CD4-positive, CD25-positive, alpha-beta regulatory T cell (primary cell): ENCODE measurements at places on chromosomes 1 and 21.
A peak's percentile ranks its signal among the peaks of the same experiment; 100 is the strongest.

DNA sequence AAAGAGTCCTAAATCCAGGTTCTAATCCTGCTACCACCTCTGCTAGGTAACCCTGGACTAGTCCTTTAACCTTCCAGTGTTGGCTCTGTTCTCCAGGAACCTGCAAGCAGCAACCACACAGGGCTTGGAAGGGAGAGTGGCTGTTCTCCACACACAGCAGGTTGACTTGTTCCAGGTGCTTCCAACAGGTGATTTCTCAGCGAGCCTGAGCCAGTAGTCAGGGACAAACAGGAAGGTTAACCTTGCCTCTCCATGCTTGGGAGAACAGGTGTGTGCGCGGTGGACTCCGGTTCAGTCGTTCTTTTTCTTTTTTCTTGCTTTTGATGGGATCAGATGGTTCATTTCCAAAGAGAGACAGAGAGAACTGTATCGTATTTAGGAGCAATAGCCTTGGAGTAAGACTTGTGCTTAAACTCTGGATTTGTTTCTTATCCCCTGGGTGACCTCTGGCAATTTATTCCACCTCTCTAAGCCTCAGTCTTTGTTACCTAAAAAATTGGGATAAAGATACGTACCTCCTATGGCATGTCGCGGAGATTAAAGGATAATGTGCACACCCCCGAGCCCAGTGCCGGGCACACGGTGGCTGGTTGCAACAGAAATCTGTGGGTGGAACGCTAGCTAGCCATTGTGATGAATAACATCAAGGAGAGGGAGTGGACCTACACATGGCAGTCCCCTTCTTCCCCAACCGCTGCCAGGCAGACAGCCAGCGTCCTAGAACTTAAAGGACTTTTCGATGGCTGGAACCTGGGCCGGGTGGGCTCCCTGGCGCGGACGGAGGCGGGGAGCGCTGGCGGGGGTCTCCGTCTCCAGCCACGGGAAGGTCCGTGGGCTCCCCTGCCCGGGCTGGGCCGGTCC is 583 bp upstream of the CACHD1 start:
- DNase-seq: no peak

- no peak for DNase-seq
Observed at GRCh38 chr1:193270996-193271395, 84.6 kb upstream of the B3GALT2 start.

GRCh38 chr1:21344098-21344749 is 54.0 kb upstream of the ECE1 start:
- no peak for DNase-seq

DNA sequence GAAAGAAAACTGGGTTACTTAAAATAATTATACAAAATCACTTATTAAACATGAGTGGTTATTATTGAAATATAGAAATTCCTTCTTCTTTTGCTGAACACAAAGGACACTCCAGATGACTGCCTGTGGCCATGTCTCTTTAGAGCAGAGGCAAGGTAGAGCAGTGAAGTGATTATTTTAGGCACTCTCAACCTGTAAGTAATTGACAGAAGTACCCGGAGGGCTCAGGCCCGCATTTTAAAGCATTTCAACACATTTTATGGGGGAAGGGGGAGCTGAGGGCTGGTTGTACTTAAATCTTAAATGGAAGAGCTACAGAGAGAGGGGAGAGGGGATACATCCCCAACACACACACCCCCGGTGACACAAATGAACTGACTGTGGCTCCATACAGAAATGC is 10.2 kb downstream of the OSCP1 start:
- no peak for DNase-seq

- no peak for DNase-seq
Observed at GRCh38 chr21:34811368-34811767, 142.6 kb downstream of the CLIC6 start.

DNA sequence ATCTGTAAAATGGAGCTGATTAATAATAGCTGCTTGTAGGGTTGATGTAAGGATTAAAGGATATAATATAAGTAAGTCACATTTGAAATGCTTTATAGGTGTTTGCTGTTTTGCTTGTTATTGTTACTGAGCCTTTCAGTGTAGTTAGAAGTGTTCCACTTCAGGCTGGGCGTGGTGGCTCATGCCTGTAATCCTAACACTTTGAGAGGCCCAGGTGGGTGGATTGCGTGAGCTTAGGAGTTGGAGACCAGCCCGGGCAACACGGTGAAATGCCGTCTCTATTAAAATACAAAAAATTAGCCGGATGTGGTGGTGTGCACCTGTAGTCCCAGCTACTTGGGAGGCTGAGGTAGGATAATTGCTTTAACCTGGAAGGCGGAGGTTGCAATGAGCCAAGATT is 12.2 kb downstream of the TRNAU1AP start:
- DNase-seq: no peak

- DNase-seq: peak; percentile 29
Observed at GRCh38 chr1:204746838-204747442, 61.4 kb upstream of the LRRN2 start.

DNA sequence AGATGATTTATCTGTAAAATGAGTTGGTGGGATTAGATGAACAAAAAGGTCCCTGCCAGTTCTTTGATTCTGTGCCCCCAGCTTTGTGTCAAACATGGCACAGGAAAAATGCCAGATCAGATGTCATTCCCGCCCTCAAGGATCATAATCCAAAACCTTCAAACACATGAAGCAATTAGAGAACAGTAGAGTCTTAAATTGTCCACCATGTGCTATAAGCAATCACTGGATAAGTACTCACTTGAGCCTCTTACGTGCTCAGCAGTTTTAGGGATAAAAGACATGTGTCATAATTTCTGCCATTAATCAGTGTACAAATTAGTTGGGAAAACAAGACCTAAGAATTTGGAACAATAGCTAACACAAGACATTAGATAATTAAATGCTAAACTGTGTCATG is 15.4 kb upstream of the KIAA0040 start:
- no peak for DNase-seq

DNA sequence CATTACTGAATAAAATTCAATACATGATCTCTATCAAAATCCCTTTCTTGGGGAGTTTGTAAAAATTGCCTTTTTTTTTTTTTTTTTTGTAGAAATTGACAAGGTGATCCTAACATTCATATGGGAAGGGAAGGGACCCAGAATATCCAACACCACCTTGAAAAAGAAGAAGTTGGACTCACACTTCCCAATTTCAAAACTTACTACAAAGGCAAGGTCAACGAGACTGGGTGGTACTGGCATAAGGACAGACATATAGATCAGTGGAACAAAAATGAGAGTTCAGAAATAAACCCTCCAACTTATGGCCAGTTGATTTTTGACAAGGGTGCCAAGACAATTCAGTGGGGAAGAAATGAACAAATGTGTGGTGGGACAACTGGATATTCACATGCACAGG is 31.4 kb upstream of the CLSTN1 start:
- no peak for DNase-seq

- DNase-seq: no peak
Observed at GRCh38 chr1:109931189-109931731, 20.6 kb downstream of the CSF1 start.

- no peak for DNase-seq
Observed at GRCh38 chr1:167674156-167674555, 44.1 kb downstream of the RCSD1 start.

- no peak for DNase-seq
Observed at GRCh38 chr1:97761637-97762036, 159.2 kb downstream of the DPYD start.

- DNase-seq: no peak
Observed at GRCh38 chr1:115475901-115476300, 137.9 kb upstream of the NGF start.

DNA sequence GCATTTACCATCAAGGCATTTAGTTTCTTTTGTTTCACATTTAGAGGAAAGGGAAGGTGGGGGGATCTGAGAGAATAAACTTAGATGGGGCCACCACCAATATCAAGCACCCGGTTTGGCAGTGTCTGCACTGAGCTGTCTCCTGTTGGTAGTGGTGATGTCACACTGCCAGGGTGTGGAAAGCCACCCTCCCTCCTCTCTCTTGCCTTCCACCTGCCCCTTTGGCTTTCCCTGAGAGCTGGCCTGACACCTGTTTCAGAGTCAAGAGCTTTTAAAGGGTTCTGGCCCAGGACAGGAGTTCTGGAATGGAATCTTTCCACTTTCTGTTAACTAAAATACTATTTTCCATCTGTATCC is 13.4 kb downstream of the ATF3 start:
- DNase-seq: no peak

- DNase-seq: no peak
Observed at GRCh38 chr1:170461291-170461747, 70.6 kb upstream of the GORAB start.

- no peak for DNase-seq
Observed at GRCh38 chr1:163230827-163231226, 28.1 kb upstream of the RGS5 start.

GRCh38 chr1:204304067-204304466 is 55.7 kb downstream of the PLEKHA6 start:
- DNase-seq: no peak

DNA sequence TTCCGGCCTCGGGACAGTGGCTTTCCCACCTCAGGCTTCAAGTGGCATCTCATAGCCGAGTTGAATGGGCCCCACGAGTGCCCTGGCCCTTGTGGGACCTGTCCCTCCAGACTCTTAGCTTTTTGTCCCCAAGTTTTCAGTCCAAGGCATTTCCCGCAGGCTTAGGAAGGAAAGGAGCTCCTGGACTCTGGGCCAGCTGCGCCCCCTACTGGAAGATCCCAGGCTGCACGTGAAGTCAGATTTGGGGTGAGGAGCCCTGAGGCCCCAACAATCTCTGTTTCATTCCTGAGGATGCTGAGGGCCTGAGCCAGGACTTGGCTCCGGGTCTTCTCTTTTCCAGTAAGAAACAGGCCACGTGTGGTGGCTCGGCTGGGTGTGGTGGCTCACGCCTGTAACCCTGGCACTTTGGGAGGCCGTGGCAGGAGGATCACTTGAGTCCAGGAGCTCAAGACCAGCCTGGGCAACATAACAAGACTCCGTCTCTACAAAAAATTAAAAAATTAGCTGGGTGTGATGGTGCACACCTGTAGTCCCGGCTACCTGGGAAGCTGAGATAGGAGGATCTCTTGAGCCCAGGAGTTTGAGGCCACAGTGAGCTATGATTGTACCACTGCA is 67.4 kb downstream of the ARHGEF10L start:
- DNase-seq: no peak

GRCh38 chr1:12547586-12548225 is 70.3 kb downstream of the DHRS3 start:
- DNase-seq: no peak

DNA sequence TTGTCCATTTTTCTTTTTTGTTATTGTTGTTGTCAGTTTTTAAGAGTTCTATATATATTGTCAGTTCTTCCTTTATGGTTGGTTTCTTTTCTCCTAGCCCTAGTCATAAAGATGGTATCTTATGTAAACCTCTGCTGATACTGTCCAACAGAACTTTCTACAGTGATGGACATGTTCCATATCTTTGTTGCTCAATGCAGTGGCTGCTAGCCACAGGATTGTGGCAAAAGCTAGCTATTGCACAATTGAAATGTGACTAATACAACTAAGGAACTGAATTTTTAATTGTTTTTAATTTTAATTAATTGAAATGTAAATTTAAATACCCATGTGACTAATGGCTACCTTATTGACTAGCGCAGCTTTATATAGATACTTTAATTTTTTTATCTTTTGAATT is 411.8 kb upstream of the PTBP2 start:
- DNase-seq: no peak

DNA sequence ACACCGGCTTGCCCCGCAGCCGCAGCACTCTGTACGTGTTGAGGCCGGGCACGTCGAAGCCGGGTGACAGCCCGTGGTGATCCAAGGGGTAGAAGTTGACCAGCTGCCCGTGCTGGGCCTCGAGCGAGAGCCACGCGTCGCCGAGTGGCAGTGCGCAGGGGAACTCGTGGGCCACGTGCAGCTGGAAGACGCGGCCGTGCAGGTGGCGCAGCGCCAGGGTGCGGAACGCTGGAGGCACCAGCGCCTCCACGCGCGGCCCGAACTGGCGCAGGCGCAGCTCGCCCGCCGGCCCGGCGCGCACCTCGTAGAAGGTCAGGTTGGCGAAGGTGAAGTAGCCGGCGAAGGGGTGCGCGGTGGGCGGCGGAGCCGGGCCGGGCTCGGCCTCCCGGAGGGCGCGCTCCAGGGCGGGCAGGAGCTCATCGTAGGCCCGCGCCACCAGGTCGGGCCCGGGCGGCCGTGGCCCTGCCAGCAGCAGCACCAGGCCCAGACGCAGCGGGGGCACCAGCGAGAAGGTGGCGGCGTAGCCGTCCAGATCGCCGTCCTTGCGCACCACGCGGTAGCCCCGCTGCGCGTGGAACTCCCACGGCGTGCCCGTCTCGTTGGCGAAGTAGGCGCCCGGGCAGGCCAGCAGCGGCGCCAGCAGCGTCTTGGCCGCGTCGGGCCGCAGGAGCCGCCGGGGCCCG is 19.5 kb downstream of the LACTBL1 start:
- no peak for DNase-seq

- no peak for DNase-seq
Observed at GRCh38 chr21:21268061-21268471, 269.9 kb downstream of the NCAM2 start.

DNA sequence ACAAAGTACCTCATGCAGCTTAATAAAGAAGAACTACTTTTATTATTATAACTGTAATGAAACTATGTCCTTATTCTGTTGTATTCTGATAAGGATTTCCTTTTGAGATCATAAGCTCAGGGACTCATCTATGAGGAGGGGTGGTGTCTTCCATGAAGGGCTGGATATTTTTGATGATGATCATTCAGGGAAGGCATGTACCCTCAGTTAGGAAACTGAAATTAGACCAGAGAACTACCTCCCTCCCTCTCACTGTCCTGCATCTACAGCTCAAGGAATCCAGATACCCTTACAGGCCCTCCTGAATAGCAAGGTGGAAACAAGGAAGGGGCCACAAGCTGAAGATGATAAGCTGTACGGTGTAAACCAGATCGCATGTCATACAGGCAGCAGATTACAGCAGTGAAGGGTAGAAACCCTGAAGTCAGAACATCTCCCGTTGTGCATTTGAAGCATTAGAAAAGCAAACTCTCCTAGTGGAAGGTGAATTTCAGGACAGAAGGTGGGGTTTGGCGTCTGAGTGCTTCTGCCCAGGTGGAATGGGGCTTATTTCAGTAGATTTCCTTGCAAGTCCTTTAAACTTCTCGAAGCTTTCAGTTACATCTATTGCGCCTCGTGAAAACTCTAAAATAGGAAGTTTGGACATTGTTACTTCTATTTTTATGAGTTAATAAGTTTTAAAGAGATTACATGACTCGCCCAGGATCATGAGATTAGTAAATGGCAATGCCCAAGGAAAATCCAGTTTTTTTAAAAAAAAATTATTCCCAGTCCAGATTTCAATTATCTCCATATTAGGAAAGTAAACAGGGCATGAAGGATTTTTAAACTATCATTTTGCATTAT is 101.1 kb upstream of the HNRNPU start:
- no peak for DNase-seq

GRCh38 chr1:202134645-202135172 is 9.8 kb downstream of the ARL8A start:
- DNase-seq: no peak

- no peak for DNase-seq
Observed at GRCh38 chr1:1942753-1943656, 23.9 kb upstream of the TMEM52 start.

DNA sequence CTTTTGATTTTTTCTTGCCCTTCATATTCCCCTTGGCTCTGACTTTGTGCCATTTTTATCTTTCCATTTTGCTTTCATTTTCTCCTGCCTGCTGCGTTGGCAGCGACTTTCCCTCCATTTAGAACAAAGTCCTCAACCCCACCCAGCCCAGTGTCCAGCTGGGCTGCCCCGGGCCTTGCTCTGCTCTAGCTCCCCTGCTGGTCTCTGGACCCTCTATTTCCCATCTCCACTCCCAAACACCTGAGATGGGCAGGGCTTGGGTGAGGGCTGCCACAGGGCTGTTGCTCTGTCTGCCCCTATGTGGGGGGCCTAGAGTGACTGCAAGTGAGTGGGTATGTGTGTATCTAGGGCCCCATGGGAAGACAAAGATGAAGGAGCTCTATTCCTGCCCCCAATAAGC is 7.3 kb upstream of the ADAM15 start:
- DNase-seq: no peak
